Activated CD8-positive, alpha-beta memory T cell treated with anti-CD3 and anti-CD28 coated beads for 48 hours (primary cell): ENCODE measurements at places on chromosomes 11 and 22.
A peak's percentile ranks its signal among the peaks of the same experiment; 100 is the strongest.

DNA sequence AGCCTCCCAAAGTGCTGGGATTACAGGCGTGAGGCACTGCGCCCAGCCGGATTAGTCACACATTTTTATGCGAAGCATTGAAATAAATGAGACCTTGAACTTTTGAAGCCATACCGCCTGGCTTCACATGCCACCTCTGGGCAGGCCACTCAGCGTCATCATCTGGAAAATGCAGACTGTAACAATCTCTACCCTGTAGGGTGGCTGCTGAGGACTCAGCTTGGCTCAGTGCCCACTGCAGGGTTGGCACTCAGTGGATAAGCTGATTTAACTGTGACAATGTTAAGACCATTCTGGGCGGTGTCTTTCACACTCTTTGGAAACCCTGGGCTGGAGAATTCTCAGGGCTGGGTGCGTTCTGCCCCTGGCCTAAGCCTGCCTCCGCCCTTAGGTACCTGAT, 8.5 kb downstream of the SH3BP1 start:
- no peak for DNase-seq

- peak; percentile 65 for DNase-seq
Measured at GRCh38 chr22:24525416-24526037, 29.4 kb downstream of the GUCD1 start.

DNA sequence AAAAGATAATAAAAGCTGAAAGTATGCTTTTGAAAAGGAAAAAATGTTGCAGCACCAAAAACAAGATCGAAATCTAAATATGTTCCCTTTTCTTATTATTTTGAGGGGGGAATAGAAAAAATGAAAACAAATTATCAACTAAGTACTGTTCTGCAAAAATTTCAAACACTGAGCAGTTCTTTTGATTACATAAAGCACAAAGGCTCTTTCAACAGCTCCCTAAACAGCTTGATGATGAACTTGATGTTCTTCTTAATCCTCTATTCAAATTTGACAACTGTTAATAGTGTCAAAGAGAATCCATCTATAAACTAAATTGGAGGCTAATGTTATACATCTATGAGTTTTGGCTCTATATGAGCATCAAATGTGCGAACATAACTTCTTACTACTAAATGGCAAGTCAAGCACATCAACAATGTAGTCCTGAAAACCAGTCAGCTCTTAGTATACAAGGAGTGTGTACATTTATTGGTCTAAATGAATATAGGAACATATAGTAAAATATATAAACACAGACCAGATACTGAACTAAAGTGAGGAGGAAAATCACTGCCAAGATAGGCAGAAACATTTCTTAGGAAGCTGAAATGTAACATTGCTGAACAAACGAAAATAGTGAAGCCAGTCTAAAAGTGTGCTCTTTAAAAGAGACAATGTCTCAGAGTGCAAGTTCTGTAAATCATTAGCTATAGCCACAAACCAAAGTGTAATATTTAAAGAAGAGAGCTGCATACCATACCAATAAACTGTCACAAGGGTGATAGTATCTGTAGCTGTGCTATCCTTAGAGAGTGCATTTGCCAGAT, 94.3 kb downstream of the SOX6 start:
- DNase-seq, result no peak

GRCh38 chr11:74204701-74205100, 33.6 kb downstream of the PPME1 start:
- DNase-seq, result no peak

DNA sequence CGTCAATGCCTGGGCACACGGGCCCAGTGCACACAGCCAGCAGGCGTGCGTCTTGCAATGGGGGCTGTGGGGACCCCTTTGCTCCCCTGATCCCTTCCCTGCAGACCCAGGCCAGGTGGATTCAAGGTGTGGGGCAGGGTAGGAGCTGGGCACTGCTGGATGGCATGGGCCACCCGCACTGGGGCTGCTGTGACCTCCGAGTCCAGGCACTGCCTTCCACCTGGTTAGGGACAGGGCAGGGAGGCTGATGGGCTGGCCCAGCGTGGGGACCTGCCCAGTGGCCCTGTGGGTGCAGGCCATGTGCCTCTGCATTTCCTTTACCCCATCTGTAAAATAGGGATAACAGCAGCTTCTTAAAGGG, 22.9 kb downstream of the KCNQ1 start:
- DNase-seq, result no peak

GRCh38 chr22:16594026-16594425, 1.4 kb upstream of the CCT8L2 start:
- no peak for DNase-seq

- DNase-seq, result no peak
Measured at GRCh38 chr22:34972191-34972897, 93.6 kb upstream of the ISX start.

DNA sequence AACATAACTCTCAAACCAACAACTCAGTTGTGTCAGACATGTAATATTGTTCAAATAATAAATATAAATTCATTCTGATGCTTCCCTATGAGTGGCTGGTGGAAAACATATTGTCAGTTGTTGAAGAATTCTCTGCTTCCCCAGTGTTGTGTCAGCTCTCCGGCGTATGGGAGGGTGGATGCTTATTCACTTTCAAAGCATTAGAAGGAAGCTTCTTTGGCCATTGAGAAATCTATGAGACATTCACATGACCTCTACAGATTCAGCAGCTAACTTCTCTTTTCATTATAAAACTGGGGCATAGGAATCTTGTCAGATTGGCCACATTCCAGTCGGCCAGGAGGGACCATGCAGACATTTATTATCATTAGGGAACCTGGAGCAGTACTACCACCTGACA, 2.9 kb downstream of the OR51V1 start:
- no peak for DNase-seq

DNA sequence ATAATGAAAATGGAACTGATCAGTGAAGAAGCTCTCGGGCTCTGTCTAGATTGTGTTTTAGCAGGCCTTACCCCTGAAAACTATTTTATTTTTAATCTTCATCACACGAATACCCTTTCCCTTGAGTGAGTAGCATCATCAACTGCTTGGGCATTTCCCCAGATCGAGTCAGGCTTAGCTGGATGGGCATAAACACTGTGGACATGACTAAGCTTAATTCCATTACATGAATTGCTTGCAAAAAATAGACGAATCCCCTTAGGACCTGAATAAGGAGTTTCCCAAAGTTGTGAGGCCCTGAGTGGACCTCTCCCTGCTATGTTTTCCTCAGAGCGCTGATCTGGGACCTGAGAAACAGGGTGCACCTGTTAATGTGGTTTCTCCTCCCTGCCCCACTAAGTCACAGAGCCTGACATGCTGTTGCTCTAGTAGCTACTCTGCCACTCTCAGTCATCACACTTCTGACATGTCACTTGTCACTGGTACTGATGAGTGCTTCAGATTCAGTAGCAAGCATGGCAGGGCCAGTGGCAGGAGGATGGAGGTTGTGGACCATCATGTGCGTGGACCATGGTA, 53.5 kb downstream of the ENDOD1 start:
- no peak for DNase-seq

DNA sequence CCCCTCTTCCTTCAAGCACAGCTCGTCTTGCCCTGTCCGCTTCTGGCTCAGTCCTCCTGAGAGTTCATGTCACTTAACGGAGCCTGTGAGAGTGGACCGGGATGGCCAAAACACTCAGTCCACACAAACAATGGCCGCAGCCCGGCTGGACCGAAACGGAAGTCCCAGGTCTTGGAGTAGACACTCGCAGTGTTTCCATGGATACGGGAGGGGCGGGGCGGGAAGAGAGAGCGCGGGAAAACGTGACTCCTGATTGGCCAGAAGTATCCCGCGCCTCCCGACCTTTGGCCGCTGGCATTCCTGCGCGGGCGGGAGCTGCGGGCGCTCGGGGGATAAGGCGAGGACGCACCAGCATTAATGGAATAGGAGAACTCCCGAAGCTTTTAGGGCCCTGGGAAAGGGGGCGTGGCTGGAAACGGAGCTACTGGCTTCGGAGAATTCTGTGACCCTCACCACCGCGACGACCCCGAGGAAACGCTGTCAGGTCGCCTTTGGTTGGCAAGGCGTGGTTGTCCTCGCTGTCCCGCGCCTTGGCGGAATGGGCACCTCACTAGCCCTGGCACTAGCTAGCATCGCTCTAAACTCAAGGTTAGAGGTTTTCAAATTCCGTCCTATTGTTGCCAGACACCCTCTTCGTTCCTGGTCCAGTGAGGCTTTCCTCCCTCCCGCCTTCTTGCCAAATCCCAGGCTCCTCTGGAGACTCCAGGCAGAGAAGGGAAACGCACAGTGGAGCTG, at the start of the genes NLRP14 and ZNF214:
Gene NLRP14 (plus strand): TSS at position 297 of the 735 bp plus-strand sequence. CDS start 18,108 bp downstream, outside the sequence.
Gene ZNF214 (minus strand): TSS at position 164 of the 735 bp plus-strand sequence. CDS start 17,511 bp downstream, outside the sequence.
- no peak for DNase-seq

DNA sequence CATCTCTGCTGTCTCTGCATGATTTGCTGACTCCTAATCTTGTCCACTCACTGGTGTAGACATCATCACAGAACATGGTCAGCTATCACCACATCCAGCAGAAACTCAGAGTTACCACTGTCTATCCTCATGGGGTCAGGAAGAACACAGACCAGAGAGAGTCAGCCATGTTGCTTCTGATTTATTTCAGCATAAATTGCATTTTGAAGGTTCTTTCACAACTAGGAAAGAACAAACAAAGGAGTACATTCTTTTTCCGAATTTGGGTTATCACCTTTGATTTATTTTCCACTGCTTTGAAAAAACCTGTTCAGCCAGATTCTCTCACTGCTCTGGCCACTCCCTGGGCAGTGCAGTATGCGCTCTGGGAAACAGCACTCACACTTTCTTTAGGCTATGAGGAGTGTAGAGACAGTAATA, 172.0 kb upstream of the MTMR2 start:
- no peak for DNase-seq

DNA sequence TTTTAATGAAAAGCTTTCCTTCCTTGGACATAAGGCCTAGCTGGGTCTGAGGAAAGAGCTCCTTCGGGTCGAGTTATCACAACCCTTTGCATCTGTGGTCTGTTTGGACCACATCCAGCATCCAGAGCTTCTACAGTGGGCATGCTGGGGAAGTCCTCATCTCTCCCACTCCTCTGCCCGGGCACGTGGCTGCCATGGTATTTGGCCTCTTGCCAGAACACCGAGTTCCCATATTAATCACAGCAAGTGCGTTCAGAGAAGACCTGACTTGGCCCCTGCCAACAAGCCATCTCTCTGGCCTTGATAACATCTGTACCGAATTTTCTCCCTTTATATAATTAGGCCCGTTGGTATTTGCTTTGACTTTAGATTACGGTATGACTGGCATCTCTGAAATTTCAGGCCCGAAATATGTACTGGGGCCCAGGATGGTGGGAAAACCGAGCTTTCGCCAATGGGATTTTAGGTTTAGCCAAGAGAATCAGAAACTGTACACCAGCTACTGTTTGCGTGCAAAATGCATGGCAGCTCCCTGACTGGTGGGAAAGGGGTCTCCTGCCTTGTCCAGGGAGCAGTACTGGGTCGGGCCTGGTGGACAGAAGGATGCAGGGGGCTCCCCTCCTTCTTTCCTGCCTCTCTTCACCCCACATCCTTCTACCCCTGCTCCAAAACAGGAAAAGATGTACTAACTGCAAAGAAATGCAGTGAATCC, 90.0 kb downstream of the MICAL2 start:
- DNase-seq, result no peak

DNA sequence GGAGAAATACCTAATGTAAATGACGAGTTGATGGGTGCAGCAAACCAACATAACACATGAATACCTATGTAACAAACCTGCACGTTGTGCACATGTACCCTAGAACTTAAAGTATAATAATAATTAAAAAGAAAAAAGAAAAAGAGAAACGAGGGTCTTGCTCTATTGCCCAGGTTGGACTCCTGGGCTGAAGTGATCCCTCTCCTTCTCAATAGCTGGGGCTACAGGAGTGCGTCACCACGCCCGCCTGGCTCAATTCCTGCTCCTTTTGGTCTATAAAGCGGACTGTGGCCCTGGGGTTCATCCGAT, 521 bp upstream of the PTS start:
- no peak for DNase-seq

DNA sequence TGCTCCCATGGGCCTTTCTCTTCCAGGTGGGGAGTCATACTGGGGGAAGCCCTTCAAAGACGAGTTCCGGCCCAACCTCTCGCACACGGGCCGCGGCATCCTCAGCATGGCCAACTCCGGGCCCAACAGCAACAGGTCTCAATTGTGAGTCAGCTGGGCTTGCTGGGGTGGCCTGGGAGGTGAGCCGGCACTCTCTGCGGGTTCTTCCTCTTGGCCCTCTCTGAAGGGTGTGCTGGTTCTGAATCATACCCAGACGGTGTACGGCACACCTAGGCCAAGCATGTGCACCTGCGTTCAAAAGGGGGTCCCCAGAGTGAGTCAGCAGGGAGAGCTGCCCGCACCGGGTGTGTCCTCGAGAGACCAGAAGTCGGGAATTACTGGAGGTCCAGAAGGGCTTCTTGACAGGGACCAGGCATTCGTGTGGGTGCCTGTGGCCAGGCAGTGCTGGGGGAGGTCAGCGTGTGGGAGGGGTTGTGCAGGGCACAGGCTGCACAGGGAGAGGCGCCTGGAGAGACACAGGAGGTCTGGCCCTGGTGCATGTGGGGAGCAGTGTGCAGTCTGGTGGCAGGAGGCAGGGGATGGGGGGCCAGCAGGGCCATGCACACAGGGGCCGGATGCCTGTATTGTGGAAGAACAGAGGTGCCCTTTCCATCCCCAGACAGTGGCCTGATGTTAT, 23.0 kb downstream of the PPIL2 start:
- no peak for DNase-seq

- no peak for DNase-seq
Measured at GRCh38 chr11:73189723-73190556, 28.1 kb upstream of the P2RY2 start.

GRCh38 chr11:92894197-92894596, 75.3 kb upstream of the MTNR1B start:
- no peak for DNase-seq

DNA sequence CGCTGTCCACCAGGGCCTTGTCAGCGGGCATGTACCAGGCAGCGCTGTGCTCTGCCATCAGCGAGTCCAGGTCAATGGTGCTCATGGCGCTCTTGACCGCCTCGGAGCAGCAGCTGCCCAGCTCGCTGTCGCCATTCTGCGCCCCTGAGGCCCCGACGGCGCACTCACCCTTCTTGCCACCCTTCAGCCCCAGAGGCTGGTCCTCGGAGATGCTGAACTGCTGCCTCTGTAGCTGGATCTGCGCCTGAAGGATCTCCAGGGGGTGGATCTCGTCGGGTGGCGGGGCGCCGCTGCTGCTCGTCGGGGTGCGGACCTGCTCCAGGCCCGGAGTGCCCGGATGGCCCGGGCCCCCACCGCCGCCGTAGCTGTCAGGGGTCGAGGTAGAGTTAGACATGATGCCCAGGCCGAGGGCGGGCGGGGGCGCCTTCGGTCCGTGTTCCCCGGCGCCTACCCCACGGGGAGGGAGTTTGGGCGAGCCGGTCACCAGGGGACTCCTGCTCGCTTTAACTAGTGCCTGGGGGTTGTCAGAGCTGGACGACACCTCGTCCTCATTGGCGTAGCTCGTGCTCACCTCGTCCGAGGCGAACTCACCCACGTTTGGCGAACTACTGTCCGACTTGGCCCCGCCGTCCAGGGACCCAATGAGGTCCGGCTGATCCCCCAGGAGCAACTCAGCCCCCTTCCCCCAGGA, 4.6 kb downstream of the MN1 start:
- DNase-seq, result no peak

GRCh38 chr11:130560000-130560780, 111.7 kb downstream of the ADAMTS15 start:
- DNase-seq, result no peak

DNA sequence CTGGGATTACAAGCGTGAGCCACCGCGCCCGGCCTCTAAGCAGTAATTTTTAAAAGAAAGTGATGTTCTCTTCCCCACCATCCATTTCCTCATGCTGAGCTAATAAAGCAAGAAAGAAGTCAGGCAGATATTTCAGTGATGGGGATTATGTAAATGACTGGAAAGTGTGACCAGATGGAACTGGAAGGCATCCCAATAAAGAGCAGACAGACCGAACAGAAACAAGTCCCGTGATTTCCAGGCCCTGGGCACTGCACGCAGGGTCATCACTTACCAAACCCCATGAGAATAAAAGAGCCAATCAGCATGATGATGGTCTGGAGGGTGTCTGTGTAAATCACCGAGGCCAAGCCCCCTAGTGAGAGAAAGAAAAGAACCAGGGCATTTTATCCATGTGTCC, 18.2 kb downstream of the SLC5A4 start:
- no peak for DNase-seq
